Stomach (tissue), 19 donors: ENCODE measurements at places on chromosomes 16 and 17. TPM values are rescaled to one million over a fixed set of nuclear protein-coding genes. Genes with fewer than 3 reads are reported as not detected.

The TEX19 gene
- not detected for total RNA-seq

The ZNF771 gene
- 28.7 TPM for total RNA-seq

The EVI2A gene
- total RNA-seq, result not detected

The SLFN14 gene
- not detected for total RNA-seq

The CDH8 gene
- total RNA-seq, result not detected
